SK-N-SH (cell line): ENCODE measurements at places on chromosomes 3 and 15. TPM values are rescaled to one million over a fixed set of nuclear protein-coding genes. Genes with fewer than 3 reads are reported as not detected.

- peak; percentile 69 for DNase-seq
These were observed 88.8 kb upstream of the ARHGEF3 start for GRCh38 chr3:56890448-56891091.

DNA sequence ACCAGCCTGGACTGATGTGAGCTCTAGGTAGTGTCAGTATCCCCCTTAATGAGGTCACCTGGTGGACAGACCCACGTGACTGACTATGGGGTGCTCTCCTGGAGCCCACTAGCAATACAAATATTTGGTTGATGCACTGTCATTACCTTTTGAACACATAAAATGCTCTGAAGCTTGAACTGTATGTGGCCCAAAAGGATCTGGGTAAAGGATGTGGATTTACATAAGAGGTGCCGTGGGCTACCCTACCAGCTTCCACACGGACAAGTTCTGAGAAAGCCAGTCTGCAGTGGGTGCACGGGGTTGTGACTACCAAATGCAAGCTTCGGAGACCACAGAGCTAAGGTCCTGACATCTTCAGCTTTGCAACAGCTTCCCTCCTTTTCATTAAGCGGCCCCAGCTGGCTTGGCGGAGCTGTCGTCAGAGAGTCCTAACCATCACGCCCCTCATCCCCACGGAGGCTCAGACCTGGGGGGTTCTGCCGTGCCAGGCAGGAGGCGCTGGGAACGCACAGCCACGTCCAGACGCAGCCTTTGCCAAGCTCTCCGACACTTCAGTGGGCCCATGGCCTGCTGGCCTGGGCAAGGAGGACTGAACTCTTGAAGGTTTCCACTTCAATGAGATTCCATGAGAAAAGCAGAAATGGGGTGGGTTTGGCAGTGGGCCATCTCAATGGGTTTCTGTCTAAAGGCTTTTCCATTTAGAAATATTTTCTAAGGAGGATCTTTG lies 228.3 kb downstream of the ADAMTS17 start:
- DNase-seq, result no peak

EPB42 gene
- not detected in 2 replicates for polyA plus RNA-seq

DNA sequence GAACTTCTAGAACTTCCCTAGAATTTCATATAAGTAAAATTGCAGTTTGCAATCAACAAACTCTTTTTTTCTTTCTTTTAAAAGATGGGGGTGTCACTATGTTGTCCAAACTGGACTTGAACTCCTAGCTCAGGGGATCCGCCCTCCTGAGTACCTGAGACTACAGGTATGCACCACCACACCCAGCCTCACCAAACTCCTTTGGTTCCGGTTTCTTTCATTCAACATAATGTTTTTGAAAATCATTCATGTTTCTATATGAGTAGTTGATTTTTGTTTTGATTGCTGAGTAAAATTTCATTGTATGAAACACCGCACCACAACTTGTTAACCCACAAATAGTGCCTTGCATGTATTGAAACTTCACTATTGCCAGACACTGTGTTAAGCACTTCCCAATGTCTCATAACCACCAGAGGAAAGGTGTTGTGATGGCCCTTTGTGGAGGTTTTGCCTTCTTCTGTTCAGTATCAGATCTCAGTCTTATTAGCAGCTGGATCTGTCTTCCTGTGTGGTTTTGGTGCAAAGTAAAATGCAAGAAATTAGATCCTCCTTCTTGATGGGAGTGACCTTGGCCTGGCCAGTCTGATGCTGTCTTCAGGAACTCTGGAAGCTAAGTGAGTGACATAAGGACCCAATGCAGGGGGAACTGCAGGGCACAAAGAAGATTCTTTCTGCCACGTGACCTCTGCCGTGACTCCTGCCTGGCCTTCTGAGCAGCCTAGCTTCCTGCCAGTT lies 78.8 kb upstream of the UBE2E1 start:
- DNase-seq, result no peak

SLC27A2 gene
- polyA plus RNA-seq, result 0.49 and 0.65 TPM in 2 replicates
